ENCODE measurements at places on chromosomes 2 and 18. TPM values are rescaled to one million over a fixed set of nuclear protein-coding genes. Genes with fewer than 3 reads are reported as not detected.

Gene CDK15
- total RNA-seq, result not detected

Gene AKAIN1
- not detected for total RNA-seq

Gene REG3G
- total RNA-seq, result not detected

Gene IL36G
- total RNA-seq, result not detected

Gene GPR17
- total RNA-seq, result not detected

Gene RAD51AP2
- total RNA-seq, result 0.14 TPM

Gene IL1A
- 170 TPM for total RNA-seq

Gene SERPINB2
- 0.47 TPM for total RNA-seq

Gene RGPD3
- total RNA-seq, result 0.20 TPM

Gene DSG4
- total RNA-seq, result not detected

Gene ANKRD30BL
- not detected for total RNA-seq

Gene FABP1
- not detected for total RNA-seq

Gene SCN3A
- not detected for total RNA-seq

Gene NTSR2
- total RNA-seq, result not detected

Gene EVX2
- not detected for total RNA-seq

Gene PSTPIP2
- 27.9 TPM for total RNA-seq

Gene ALKAL2
- total RNA-seq, result not detected

Gene TEX261
- 52.3 TPM for total RNA-seq

Gene IL36RN
- not detected for total RNA-seq

Gene LRATD1
- 4.7 TPM for total RNA-seq

Gene XIRP2
- total RNA-seq, result not detected

Gene FIGN
- 9.0 TPM for total RNA-seq

Gene SRD5A2
- not detected for total RNA-seq

Gene TM4SF20
- not detected for total RNA-seq

Gene TTN
- total RNA-seq, result 0.05 TPM

Gene RAB31
- 6.1 TPM for total RNA-seq

Gene CNDP1
- total RNA-seq, result not detected

Gene WDR75
- total RNA-seq, result 50.3 TPM

Gene CPO
- not detected for total RNA-seq

Gene MOCOS
- total RNA-seq, result 69.1 TPM

Gene RFTN2
- not detected for total RNA-seq

Gene CXCR2
- not detected for total RNA-seq

Gene CCBE1
- 23.8 TPM for total RNA-seq

Gene LCT
- not detected for total RNA-seq

Gene RMC1
- total RNA-seq, result 24.7 TPM

Gene TYMS
- 57.0 TPM for total RNA-seq

Gene ONECUT2
- total RNA-seq, result 0.49 TPM

Gene SERPINB13
- total RNA-seq, result not detected

Gene KLHL41
- total RNA-seq, result 0.35 TPM

Gene NPAS2
- 16.4 TPM for total RNA-seq

Gene TACR1
- total RNA-seq, result not detected

Gene NEURL3
- not detected for total RNA-seq

Gene AQP12B
- total RNA-seq, result not detected

Gene AFF3
- total RNA-seq, result 1.0 TPM

Gene FHOD3
- 5.3 TPM for total RNA-seq

Gene CHPF
- total RNA-seq, result 81.2 TPM

Gene SP140
- total RNA-seq, result not detected

Gene DSC2
- total RNA-seq, result 17.6 TPM

Gene ATAD2B
- 19.6 TPM for total RNA-seq

Gene ZAP70
- total RNA-seq, result not detected

Data from MCF 10A (cell line).